ENCODE measurements at places on chromosomes 7 and 10.
A peak's percentile ranks its signal among the peaks of the same experiment; 100 is the strongest.

GRCh38 chr10:20769481-20769880 is 127.6 kb downstream of the NEBL start:
- DNase-seq, result no peak

GRCh38 chr7:112615701-112616100 is 134.9 kb downstream of the LSMEM1 start:
- DNase-seq, result no peak

GRCh38 chr7:12728192-12728538 is 40.7 kb downstream of the ARL4A start:
- no peak for DNase-seq

DNA sequence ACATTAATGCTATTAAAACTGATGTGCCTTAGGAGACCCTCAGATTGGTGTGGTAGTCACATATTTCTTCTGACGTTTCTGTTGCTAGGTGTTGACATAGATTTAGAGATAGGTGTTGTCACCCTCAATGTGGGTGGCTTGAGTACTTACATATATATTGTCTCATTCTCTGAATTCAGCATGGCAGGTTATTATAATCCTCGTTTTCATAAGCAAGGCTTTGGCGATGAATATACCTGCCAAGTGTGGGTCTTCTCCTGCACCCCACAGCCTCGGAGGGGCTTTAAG is 7.0 kb downstream of the FBH1 start:
- no peak for DNase-seq

- DNase-seq, result no peak
These were observed 474.7 kb upstream of the SEMA3A start for GRCh38 chr7:84669177-84669732.

- no peak for DNase-seq
These were observed 9.6 kb upstream of the SRGN start for GRCh38 chr10:69078311-69078710.

- no peak for DNase-seq
These were observed 195.7 kb downstream of the CACNA2D1 start for GRCh38 chr7:82247814-82248433.

- DNase-seq, result no peak
These were observed 11.1 kb downstream of the ZNF775 start for GRCh38 chr7:150390205-150390604.

GRCh38 chr7:93310346-93310745 is 78.2 kb downstream of the VPS50 start:
- DNase-seq, result no peak

DNA sequence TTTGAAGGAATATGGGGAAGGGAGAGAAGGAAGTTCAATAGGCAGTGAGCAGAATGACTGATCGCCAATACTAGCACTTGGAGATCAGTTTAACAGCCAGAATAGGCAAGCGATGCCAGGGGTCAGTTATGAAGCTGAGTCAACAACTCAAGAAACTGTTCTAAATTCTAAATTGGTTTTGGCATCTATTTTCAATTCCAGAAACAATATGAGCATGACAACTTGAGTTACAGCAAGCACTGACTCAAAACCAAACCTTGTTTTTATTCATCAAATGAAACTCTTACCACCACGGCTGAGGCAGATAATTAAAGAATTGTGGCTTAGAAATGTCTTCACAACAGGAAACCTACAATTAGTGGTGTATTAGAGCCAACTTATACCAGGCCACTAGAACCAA is 180.5 kb upstream of the ASAH2 start:
- no peak for DNase-seq

DNA sequence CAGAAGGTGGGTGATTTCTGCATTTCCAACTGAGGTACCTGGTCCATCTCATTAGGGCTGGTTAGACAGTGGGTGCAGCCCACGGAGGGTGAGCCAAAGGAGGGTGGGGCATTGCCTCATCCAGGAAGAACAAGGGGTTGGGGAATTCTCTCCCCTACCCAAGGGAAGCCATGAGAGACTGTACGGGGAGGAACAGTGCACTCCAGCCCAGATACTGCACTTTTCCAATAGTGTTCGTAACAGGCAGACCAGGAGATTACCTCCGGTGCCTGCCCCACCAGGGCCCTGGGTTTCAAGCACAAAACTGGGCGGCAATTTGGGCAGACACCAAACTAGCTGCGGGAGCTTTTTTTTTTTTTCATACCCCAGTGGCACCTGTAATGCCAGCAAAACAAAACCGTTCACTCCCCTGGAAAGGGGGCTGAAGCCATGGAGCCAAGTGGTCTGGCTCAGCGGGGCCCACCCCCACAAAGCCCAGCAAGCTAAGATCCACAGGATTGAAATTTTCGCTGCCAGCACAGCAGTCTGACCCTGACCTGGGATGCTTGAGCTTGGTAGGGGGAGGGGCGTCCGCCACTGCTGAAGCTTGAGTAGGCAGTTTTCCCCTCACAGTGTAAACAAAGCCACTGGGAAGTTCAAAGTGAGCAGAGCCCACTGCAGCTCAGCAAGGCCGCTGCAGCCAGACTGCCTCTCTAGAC is 31.2 kb downstream of the ARMC10 start:
- no peak for DNase-seq

- no peak for DNase-seq
These were observed 25.0 kb downstream of the PRKAR2B start for GRCh38 chr7:107069457-107069856.

DNA sequence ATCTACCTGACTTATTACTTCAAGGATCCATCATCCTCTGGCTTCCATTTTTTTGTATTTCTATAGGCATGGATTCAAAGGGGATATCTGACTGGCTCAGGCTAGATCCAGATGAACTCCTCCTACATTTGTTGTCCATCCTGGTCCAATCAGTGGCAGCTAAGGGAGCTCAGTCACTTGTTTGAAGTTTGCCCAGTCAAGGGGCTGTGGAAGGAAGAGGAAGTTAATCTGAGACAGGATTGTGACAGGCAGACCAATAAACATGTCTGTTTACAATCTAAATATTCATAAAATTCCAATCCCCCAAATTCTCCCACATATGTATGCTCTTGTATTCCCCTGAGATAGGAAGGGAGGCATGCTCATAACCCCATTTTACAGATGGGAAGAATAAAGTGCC is 48.7 kb downstream of the CAV1 start:
- DNase-seq, result no peak

GRCh38 chr10:59323831-59324401 is 38.4 kb downstream of the FAM13C start:
- DNase-seq, result no peak

- no peak for DNase-seq
These were observed 236.3 kb downstream of the BAMBI start for GRCh38 chr10:28913436-28914237.

GRCh38 chr7:74627661-74628411 is 29.7 kb upstream of the GTF2I start:
- DNase-seq, result peak; percentile 44

DNA sequence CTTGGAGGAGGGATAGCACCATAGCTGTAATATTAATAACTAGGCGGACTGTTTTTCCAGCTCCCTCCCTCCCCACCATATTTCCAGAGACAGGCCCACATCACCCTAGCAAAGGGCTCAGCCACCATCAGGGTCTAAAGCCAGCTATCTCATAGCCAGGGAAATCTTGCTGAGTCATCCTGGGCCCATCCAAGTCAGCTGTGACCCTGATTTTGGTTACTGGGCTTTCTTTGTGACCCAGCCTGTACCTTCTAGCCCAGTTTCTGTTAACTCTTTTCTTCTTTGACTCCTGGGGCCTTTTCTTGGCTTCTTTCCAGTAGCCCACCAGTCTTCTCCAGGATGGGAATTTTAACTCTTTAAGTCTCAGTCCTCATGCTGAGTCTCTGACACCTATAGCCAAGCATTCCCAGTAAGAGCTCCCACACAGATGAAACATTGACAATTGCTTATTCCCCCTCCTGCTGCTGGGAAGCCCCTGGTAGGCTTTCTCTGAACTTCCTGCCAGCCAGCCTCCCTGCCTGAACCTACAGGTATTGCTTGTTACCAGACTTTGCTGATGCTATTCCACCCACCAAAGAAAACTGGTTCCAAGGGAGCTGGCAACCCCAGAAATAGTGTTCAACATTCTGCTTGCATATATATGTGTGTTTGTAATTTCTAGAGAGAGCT is 34.8 kb upstream of the ADO start:
- DNase-seq, result no peak

DNA sequence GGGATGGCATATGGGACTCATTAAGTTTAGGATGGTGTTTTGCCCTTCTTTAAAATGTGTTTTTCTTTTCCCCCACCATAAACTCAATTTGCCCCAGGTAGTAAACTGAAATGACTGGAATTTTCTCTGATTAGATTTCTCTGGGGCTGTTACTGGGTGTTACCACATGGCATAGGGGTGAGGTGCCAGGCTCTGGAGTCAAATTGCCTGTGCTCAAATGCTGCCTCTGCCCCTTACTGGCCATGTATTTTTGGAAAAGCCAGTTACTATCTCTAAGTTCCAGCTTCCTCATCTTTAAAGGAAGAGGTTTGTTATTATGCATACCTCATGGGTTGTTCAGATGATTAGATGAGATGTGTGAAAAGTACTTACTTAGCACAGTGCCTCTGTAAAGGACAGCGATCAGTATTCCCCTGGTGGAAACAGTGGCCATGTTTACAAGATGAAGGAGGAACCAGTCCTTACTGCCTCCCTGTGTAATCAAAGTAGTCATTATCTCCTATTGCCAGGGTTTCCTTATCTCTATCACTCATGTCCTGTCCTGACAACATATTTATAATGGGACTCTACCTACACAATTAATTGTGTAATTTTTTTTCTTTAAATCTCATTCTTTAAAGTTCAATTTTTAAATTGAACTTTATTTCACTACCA is 352.0 kb downstream of the KCNMA1 start:
- DNase-seq, result no peak

- DNase-seq, result no peak
These were observed 1.1 kb downstream of the NKX1-2 start for GRCh38 chr10:124448696-124449169.

DNA sequence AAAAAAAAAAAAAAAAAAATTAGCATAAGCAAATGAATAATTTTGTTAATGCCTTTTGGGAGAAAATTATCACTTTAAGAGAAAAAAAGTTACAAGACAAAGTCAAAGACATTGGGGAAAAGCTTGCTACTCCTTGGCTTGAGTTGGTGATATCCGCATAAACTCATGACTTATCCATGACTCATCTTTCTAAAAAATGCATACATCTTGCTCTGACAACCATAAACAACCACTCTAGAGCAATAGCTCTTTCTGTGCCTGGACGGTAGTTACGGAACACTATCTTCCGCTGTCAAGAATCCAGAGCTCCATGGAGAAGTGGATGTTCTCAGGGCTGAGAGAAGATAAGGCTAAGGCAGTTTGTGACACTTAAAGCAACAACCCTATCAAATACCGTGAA is 281.1 kb upstream of the PFKP start:
- no peak for DNase-seq

- no peak for DNase-seq
These were observed 452 bp downstream of the SAMD9 start for GRCh38 chr7:93117327-93117726.

DNA sequence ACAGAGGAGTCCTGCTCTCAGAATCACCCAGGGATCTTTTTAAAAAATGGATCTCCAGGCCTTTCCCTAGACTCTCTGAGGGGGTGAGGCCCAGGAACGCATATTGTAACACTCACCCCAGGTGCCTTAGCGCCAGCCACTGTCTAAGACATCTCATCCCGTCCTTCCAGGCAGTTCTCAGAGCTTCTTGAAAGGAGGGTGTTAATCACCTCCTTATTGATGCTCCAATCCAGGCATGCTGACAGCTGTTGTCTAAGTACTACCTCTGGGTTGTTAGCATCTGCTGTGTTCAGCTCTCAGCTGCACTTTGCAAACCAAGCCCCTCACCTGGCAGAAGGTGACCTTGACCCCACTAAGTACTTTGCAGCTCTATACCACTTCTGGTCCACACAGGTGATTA is 36.0 kb downstream of the KIAA1549 start:
- DNase-seq, result no peak

DNA sequence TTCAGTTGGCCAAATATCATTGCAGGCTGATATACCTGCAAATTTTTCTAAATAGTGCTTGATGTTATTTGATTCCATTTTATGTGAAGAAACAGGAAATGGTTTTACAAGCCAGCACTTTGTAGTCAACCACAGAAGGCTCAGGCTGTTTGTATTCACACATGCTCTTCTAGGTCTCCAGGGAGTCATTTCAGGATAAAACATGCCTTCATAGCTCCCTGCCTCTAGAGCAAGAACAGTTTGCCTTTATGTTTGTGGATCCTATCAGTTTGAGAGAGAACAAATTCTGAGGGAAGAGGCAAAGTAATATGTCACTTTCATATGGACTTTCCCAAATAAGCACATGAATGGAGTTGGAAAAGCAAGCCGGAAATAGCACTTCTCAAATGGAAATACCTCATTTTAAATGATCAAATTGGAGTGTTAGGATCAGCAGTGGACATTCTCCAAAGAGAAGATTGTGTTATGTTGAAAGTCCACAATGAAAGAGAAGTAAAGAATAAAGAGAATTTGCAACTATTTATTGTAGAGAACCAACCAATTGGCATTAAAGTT is 277.6 kb downstream of the KCND2 start:
- no peak for DNase-seq

GRCh38 chr10:131929122-131929845 is 28.5 kb downstream of the PPP2R2D start:
- DNase-seq, result no peak

DNA sequence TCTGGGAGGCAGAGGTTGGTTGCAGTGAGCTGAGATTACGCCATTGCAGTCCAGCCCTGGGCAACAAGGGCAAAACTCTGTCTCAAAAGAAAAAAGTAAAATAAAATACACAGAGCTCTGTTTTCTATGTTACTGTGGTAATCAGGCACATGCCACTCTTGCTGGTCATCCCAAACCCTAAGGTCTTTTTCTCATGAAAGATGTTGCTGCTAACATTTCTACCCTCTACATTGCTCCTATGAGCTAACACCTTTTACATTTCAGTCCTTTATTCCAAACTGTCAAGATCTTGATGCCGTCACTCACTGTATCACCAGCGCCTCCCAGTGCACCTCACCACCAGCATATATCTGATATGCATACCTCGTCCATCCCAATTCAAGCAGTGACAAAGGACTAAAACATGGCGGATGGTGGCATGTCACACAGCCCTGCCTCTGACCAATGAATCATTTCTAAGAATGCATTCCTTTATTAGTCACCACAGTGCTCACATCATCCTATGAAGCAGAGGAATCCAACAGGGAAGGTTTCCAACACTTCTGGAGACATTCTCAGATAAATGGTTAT is 4.3 kb downstream of the DAGLB start:
- DNase-seq, result no peak

- no peak for DNase-seq
These were observed 35.0 kb upstream of the ACSL5 start for GRCh38 chr10:112338957-112339356.

DNA sequence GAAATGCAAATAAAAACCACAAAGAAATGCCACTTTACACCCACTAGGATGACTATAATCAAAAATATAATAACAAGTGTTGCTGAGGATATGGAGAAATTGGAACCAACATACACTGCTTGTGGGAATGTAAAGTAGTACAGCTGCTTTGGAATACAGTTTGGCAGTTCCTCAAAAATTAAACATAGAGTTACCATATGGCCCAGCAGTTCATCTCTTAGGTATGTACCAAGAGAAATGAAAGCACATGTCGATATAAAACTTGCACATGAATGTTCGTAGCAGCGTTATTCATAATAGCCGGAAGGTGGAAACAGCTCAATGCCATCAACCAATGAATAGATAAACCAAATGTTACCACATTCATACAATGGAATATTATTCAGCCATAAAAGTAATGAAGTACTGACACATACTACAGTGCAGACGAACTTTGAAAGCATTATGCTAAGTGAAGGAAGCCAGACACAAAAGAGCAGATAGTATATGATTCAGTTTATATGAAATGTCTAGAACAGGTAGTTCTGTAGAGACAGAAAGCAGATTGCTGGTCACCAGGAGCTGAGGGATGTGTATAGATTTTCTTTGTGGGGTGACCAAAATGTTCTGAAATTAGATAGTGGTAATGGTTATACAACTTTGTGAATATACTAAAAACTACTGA is 12.4 kb downstream of the BCAP29 start:
- DNase-seq, result no peak
